ENCODE measurements at places on chromosomes 1 and 21.

DNA sequence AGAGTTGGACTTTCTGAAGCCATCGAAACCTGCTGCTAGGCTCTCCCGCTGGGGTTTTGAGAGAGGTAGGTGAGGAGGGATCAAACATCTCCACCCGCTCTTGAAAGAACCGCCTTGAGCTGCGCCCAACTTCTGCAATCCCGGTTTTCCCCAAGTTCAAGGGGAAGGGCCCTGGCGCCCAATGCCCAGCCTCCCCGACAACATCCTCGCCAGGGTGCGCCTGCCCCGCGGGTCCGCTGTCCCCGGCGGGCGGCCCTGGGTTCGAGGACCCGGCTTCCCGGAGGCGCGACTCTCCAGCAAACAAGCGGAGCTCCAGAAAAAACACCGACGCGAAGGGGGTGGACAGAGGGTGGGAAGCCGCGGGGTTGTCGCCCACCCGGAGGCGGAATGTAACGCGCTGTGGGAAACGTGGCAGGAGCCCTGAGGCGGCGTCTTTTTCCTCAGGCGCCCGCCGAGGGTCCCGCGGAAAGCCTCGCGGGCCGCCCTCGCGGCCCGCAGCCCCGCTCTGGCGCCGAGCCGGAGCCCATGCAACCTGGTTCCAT is 607 bp downstream of the BTG3 start:
- no peak for DNase-seq

DNA sequence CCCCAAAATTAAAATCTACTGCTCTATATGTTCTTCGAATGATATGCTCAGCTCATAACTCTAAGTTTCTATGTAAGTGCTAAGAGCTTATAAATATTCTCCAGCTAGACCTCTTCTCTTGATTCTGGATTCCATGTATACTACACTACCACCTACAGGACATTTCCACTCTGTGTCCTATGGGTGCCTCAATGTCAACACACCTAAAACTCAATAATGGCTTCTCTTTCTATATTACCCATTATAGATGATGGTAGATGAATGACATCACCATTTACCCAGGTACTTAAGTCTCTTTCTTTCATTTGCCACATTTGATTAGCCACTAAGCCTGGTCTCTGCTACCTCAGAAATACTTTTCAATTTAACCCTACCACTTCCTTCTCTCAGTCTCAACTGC is 41.3 kb downstream of the TBX19 start:
- DNase-seq, result no peak

- DNase-seq, result no peak
Measured at GRCh38 chr1:227942716-227943261, 4.9 kb downstream of the WNT9A start.

- no peak for DNase-seq
Measured at GRCh38 chr1:205595861-205596260, 36.0 kb downstream of the ELK4 start.

GRCh38 chr1:216178281-216178680 is 245.0 kb downstream of the USH2A start:
- no peak for DNase-seq

- DNase-seq, result peak; percentile 75
Measured at GRCh38 chr1:65812065-65812464, 19.4 kb downstream of the PDE4B start.

- no peak for DNase-seq
Measured at GRCh38 chr1:34690269-34690668, 64.6 kb upstream of the GJB5 start.

- DNase-seq, result no peak
Measured at GRCh38 chr1:18077657-18078215, 29.9 kb upstream of the IGSF21 start.

DNA sequence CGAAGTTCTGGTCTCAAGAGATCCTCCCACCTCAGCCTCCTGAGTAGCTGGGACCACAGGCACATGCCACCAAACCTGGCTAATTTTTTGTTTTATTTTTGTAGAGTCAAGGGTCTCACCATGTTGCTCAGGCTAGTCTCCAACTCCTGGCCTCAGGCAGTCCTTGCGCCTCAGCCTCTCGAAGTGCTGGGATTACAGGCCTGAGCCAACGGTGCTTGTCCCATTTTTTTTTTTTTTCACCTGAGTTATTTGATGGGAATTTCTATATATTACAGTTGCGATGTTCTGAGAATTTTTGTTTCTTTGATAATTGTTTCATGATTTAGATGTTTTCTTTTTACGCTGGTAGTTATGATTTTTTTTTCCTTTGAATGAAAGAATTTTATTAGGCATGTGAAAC is 2.5 kb downstream of the RABGAP1L start:
- DNase-seq, result no peak

DNA sequence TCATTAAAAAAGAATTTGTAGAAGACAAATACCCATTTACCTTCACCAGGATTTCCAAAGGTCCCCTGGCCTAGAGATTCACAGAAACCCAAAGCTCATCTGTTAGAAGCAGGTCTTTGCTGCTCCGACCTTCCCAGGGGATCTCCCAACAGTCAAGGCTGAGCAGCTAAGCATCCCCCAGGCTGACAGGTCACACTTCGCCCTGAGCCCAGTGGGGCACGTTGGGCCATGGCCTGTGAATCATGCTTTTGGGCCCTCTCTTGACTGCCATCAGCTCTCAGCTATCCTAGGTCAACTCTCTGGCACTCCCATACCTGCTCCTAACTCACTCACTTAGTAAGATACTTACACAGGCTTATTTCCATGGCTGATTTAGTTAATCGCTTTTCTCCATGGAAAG is 157.7 kb downstream of the DSCAM start:
- no peak for DNase-seq

- no peak for DNase-seq
Measured at GRCh38 chr1:91217911-91218310, 186.7 kb downstream of the HFM1 start.

DNA sequence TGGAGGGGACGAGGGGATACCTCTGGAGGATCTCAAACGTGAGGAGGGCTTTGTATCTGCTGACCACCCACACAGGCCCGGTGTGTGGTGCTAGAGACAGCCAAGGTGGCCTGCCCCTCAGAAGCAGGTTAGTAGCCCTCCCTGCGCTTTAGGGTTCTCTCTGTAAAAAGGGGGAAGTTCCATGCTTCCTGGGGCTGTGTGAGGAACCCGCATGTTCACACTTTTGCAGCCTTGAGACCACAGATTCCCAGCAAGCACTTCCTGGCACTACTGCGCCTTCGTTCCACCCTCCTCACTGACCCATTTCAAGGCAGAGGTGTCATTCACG is 7.9 kb upstream of the GUCA2B start:
- DNase-seq, result no peak

- DNase-seq, result no peak
Measured at GRCh38 chr21:35005560-35006224, 43.4 kb downstream of the RUNX1 start.

DNA sequence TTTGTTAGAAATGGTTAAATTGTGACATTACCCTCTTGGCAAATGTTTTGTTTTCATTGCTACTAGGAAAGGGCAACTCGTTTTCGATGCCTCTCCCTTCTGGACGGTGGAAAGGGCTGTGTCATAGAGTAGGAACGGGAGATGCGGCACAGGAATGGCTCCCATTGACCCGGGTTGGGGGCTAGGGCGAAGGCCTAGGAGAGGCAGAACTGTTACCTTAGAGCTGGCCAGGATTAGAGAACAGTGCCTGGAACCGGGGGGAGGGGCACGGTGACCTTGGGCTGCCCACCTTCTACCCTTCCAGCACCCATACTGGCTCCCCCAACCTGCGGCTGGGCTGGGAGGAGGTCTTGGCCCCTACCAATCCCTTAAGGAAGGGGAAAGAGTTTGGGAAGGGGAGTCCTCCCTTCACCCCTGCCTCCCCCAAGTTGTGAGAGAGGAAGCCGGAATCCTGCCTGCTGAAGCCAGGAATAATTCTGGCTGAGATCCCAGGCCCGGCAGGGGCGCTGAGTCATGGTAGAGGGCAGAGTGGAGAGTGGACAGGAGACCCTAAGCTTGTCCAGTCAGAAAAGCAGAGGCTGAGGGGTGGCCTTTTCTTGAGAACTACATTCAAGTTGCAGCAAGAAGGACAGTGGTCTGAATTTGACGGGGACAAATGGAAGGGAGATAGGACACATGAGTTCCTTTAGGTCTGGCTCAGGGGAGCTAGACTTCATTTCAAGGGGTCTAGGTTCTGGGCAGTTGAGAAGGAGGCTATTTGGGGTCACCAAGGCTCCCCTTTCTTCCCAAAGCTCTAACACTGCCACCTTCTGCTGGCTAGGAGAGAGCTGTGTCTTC is 8.2 kb downstream of the LMNA start:
- no peak for DNase-seq

GRCh38 chr1:58909914-58910681 is 126.3 kb upstream of the JUN start:
- DNase-seq, result no peak

- DNase-seq, result no peak
Measured at GRCh38 chr1:232328486-232329102, 301.3 kb downstream of the SIPA1L2 start.

GRCh38 chr1:55735106-55735505 is 519.9 kb upstream of the USP24 start:
- no peak for DNase-seq

GRCh38 chr1:205360891-205361290 is 4.2 kb upstream of the KLHDC8A start:
- no peak for DNase-seq

DNA sequence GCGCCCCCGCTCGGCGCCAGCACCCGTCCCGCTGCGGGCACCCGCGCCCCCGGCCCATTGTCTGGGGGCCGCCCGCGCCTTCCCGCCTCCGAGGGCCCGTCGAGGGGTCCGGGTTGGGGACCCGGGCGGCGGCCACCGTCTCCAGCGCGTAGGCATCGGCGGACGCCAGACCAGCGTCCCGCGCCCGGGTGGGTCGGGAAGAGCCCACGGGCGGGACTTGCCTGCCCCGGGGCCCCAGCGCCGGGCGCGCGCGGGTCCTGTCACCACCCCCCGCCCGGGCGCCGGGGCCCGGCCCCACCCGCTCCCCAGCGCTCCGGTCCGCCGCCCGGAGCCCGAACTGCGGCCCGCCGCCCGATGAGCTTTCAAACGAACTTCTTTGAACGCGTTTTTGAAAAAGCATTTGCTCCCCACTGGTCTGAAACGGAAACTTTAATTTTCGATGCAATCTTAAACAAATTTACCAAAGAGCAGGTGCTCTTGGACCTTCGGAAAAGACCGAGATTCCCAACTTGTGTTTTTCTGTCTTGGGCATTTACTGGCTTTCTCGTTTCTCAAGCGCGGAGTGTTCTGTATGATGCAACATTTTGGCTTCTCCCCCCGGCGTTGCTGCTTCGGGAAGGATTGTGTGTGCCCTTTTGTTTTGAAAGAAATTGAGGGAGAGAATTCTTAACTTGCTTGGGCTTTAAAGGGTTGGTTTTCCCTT is 615 bp downstream of the CLIC4 start:
- DNase-seq, result no peak

DNA sequence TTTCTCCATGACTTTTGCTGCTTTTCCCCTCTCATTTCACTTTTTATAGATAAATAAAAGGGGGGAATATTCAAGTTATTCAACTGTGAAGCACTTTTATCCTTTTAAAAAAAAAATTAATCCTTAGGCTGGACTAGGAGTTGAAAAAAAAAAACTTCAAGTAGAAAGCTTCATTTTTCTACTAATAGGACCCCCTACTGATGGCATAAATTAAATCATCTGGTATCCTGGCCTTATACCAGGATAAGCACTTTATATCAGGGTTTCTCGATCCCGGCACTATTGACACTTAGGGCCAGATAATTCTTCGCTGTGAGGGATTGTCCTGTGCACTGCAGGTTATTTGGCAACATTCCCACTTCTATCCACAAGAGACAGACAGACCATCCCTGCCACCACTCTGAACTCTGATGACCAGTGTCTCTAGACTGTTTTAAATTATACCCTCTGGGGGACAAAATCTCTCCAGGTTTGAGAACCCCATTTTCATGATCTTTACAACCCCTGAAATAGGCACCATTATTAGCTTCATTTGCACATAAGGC is 17.6 kb downstream of the USP33 start:
- DNase-seq, result no peak

DNA sequence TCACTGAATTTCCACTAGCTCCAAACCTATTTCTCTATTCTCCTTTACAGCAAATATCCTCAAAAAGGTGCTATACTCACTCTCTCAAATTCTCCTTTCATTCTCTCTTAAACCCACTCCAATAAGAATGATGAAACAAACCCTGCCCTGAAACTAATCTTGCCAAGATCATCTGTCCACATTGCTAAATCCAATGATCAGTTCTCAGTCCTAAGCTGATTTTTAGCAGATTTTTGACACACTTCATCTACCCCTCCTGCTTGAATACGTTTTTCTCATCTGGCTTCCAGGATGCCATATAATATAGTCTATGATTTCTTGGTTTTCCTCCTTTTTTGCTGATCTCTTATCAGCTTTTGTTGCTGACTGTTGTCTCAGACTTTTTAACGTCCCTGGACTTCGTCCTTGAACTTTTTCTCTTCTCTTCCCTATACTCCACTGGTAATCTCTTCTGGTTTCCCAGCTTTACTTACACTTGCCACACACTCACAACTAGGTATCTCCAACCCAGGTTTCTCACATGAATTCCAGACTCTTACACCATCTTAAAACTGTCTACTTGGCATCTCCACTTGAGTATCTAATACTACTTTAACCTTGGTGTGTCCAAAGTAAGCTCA is 35.3 kb downstream of the RERE start:
- DNase-seq, result no peak

DNA sequence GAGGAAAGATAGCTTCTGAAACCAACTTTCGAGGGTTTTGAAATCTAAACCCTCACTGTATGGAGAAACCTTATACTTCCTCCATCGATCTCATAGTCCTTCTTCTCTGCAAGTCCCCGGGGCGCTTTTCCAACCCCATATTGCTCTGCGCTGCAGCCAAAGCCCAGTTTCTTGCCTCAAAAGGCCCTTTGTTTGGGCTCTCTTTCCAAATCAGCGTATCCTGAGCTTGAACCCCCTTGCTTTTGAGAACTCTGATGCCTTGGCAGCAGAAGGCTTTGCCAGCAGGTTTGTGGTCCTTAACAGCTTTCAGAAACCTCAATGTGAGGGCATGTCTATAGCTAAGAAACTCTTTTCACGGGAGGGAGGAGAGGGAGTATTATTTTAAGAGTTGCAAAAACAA is 21.6 kb downstream of the PLPP3 start:
- no peak for DNase-seq

DNA sequence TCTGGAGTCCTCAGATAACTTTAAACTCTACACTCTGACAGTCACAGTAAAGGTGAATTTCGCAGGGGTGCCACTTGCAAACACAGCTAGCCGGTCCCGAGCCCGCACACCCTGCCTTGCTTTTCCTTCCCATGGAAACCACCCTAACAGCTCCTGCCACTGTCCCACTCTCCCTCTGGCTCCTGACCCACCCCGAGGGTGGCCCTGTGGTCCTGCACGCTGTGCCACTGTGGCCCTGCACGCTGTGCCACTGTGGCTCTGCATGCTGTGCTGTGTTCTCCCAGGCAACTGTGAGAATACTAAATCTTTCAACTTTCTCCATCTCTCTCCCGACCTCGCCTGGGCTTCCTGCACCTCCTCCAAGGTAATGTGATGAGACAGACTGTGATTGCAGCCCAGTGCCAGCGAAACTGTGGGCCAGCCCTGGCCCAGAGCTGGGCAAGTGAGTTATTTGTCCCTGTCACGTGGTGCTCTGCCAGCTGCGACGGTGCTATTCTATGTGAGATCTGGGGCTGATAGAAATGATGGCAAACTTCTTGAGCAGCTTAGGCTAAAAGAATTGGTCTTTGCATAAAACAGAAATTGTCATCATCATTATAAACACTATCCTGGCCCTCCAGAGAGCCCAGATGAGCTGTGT is 63.4 kb upstream of the TARBP1 start:
- no peak for DNase-seq

GRCh38 chr1:221066351-221067001 is 187.2 kb downstream of the HLX start:
- DNase-seq, result no peak

- DNase-seq, result no peak
Measured at GRCh38 chr21:34960687-34961086, 88.4 kb downstream of the RUNX1 start.

Measured in HFF-Myc (cell line).